Colonic mucosa (tissue), 4 donors: ENCODE measurements at places on chromosomes 6 and 20. TPM values are rescaled to one million over a fixed set of nuclear protein-coding genes. Genes with fewer than 3 reads are reported as not detected.

DNA sequence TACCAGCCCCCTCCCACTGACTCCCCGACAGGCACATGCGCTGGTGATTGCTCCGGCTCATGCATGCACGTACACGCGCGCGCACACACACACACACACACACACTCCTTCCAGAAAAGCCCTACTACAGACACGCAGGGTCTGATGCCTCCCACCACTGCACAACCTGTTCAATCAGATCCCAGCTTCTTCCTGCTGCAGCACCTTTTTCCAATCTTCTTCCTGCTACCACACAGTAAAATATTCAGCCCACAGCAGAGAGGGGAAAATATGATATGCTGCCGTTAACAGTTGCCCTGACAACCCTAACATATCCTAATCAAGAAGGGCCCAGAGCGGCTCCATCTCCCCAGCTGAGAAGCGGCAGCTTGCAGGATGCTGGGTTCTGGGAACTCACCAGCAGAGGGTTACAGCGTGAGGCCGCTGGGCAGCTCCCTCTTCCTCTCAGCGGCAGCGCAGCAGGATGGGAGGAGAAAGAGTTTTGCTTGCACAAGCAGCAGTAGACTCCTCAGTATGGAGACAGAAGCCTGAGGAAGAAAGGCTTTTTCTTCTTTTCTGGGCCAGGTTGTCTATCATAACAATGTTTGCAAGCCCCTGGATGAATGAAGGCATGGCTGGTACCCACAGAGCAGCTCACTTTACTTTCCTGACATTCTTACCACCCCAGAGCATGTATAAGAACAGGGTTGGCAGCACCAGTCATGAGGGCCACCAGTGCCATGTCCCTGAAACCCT is 23.9 kb downstream of the MAP7 start:
- H3K27me3 ChIP-seq = no peaks in the 10 kb centered on the region
- H3K27ac ChIP-seq = no peak overlapping the region
- no peak overlapping the region for H3K4me3 ChIP-seq
- no peaks in the 10 kb centered on the region for H3K4me1 ChIP-seq

DNA sequence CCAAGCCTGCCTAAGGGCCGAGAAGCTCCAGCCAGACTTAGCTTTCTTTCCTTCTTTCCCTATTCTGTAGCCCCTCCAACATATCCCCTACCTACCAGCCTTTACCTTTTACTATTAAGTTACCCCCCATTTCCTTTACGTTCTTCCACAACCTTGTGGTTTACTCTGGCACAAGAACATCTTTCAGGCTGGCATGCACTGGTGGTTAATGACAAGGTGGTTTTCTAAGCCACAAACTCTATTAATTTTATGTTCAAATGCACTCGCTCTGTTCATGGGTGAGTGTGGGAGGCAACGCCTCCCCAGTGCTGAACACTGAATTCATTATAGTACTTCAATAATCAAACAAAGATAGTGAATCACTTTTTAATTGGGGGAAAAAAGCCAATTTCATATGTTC is 64.4 kb downstream of the TRERF1 start:
- no peaks in the 10 kb centered on the region for H3K27me3 ChIP-seq
- no peaks in the 10 kb centered on the region for H3K4me1 ChIP-seq
- H3K27ac ChIP-seq = no peak overlapping the region
- no peak overlapping the region for H3K4me3 ChIP-seq
- no peaks in the 10 kb centered on the region for H3K36me3 ChIP-seq
- DNase-seq = no peak

DNA sequence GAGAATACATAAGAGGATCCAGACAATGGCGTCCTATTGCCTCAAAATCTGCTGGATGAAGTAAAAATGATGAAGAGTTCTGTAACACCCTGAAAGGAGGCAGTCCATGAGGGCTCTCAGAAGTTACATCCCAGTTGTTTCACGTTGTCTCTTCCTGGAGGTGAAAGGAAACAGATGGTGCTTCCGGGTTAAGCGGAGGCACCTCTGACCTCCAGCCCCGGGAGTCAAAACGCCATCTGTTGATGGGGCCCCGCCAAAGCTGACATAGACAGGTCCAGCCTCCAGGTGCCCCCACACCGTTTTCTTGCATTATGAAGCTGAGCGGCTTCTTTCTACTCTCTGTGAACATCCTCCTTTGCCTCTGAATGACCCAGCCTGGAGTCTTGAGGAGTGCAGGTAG is 9.5 kb downstream of the SEMG2 start:
- H3K4me1 ChIP-seq = no peaks in the 10 kb centered on the region
- no peak overlapping the region for H3K4me3 ChIP-seq
- H3K27me3 ChIP-seq = no peaks in the 10 kb centered on the region
- DNase-seq = no peak
- H3K36me3 ChIP-seq = no peaks in the 10 kb centered on the region
- H3K27ac ChIP-seq = no peak overlapping the region

Gene PSMB9
- total RNA-seq = 43.0 TPM

- H3K27ac ChIP-seq = peak within 1 kb of the TSS; percentile 89
- DNase-seq = peak; percentile 86
- no peaks in the 10 kb centered on the region for H3K4me1 ChIP-seq
- peak within 1 kb of the TSS; percentile 39 for H3K4me3 ChIP-seq
- H3K27me3 ChIP-seq = no peaks in the 10 kb centered on the region
Observed at GRCh38 chr6:116060572-116061283, at the start of gene FRK. FRK (minus strand) TSS chr6:116060891; CDS start chr6:116060311, 580 bp downstream.

Gene SOBP
- total RNA-seq = 3.4 TPM

Gene C20orf144
- total RNA-seq = 0.30 TPM

Gene TMEM74B
- 1.4 TPM for total RNA-seq

GRCh38 chr6:162344646-162345010 is 382.9 kb downstream of the PRKN start:
- no peak for DNase-seq
- no peak overlapping the region for H3K4me3 ChIP-seq
- no peaks in the 10 kb centered on the region for H3K36me3 ChIP-seq
- no peak overlapping the region for H3K27ac ChIP-seq

DNA sequence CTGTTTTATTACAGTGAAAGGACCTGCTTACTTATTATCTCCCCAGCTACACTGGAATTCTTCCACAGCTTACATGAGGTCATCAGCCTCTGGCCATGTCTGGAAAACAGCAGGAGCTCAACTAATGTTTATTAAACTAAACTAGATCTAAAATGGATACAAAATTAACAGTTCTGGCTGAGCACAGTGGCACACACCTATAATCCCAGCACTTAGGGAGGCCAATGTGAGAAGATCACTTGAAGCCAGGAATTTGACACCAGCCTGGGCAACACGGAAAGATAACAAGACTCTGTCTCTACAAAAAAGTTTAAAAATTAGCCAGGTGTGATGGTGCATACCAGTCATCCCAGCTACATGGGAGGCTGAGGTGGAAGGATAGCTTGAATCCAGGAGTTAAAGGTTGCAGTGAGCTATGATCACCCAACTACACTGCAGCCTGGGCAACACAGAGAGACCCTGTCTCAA is 220.8 kb upstream of the MARCKS start:
- no peaks in the 10 kb centered on the region for H3K27me3 ChIP-seq
- H3K4me3 ChIP-seq = no peak overlapping the region
- no peak for DNase-seq

DNA sequence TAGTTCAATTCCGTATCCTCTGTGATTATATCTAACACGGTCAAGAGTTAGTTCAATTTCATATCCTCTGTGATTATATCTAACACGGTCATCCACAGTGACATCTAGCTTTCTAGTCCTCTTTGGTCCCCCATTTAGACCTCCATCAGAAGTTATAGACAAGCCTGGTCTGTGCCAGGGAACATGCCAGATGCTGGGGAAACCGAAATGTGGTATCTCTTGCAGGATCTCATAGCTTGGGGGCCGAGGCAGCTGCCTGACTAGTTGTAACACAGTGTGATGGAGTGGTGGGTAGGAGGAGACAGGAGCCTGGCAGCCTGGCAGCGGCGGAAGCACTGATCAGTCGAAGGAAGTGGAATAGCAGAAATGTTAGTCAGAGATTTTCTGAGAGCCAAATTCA is 13.8 kb upstream of the SMOC2 start:
- no peak overlapping the region for H3K27ac ChIP-seq
- no peaks in the 10 kb centered on the region for H3K4me1 ChIP-seq
- no peaks in the 10 kb centered on the region for H3K27me3 ChIP-seq
- no peaks in the 10 kb centered on the region for H3K36me3 ChIP-seq
- H3K4me3 ChIP-seq = no peak overlapping the region

Gene SERPINB1
- total RNA-seq = 135 TPM

GRCh38 chr6:81900616-81901015 is 148.1 kb upstream of the TENT5A start:
- H3K4me3 ChIP-seq = no peak overlapping the region
- DNase-seq = no peak
- no peaks in the 10 kb centered on the region for H3K4me1 ChIP-seq

DNA sequence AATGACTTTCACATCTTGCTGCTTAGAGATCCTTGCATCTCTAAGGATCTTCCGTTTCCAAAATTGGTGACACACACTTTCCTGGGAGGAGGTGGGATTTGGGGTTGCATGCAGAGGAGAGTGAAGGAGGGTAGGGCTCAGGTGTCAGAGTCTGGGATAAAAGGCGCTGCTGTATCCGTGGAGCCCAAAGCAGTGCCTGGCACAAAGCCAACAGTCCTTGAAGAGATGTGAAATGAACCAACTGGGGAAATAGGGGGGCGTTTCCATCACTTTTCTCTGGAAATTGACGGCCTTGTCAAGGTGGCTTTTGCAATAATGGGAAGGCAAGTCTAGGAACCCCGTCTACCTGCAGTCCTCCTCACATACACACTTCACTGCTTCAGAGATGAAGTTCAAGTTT is 59.5 kb upstream of the NELFCD start:
- H3K4me3 ChIP-seq = no peak overlapping the region
- H3K36me3 ChIP-seq = no peaks in the 10 kb centered on the region
- no peaks in the 10 kb centered on the region for H3K4me1 ChIP-seq
- no peak for DNase-seq
- H3K27me3 ChIP-seq = no peaks in the 10 kb centered on the region
- no peak overlapping the region for H3K27ac ChIP-seq

Gene NTSR1
- total RNA-seq = 0.05 TPM

- H3K27me3 ChIP-seq = no peaks in the 10 kb centered on the region
- DNase-seq = no peak
- H3K4me1 ChIP-seq = no peaks in the 10 kb centered on the region
Observed at GRCh38 chr6:10794239-10794638, 44.1 kb downstream of the MAK start.

Gene PRRT1
- total RNA-seq = 0.72 TPM

DNA sequence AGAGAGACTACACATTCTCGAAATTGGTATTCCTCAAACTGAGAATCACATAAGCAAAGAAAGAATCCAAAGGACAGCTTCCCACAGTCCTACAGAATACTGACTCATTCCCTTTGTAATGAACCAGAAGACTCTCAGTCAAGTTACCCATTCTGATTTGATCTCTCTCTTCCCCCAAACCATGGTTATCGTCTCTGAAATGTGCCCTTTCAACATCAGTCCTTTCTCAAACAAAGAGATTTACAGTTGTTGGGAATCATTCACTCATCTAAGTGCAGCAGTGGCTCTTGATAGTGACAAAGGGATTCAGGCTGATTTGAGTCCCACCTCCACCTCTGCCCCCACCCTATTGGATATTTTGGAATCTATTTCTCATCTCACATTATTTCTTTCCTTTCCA is 15.0 kb upstream of the RSPO3 start:
- no peak overlapping the region for H3K27ac ChIP-seq
- no peaks in the 10 kb centered on the region for H3K36me3 ChIP-seq
- H3K4me3 ChIP-seq = no peak overlapping the region

DNA sequence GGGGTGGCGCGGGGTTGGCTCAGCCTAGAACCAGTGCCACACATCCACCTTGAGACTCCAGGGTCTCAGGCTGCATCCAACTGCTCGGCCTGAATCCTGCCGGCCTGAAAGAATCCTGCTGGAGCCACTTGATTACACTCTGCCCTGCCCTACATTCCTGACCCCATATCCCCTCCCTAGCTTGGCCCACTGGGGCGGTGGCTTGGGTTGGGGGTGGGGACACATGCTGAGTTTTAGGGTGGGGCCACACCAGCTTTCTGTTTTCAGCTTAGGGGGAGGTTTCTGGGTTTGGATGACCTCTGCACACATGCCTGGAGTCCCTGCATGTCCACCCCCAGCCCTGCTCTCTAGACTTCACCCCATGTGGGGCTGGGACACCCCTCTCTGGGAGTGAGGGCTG is 6.8 kb downstream of the ITPR3 start:
- H3K36me3 ChIP-seq = no peaks in the 10 kb centered on the region
- H3K4me3 ChIP-seq = no peak overlapping the region
- H3K27ac ChIP-seq = peak overlapping the region; percentile 49
- peaks cover 28% of the 10 kb centered on the region for H3K4me1 ChIP-seq
- H3K27me3 ChIP-seq = no peaks in the 10 kb centered on the region
- peak; percentile 56 for DNase-seq

Gene ARMH2
- total RNA-seq = not detected

GRCh38 chr6:153150371-153150751 is 19.3 kb upstream of the RGS17 start:
- no peak for DNase-seq
- H3K4me3 ChIP-seq = no peak overlapping the region
- no peak overlapping the region for H3K27ac ChIP-seq
- no peaks in the 10 kb centered on the region for H3K4me1 ChIP-seq

DNA sequence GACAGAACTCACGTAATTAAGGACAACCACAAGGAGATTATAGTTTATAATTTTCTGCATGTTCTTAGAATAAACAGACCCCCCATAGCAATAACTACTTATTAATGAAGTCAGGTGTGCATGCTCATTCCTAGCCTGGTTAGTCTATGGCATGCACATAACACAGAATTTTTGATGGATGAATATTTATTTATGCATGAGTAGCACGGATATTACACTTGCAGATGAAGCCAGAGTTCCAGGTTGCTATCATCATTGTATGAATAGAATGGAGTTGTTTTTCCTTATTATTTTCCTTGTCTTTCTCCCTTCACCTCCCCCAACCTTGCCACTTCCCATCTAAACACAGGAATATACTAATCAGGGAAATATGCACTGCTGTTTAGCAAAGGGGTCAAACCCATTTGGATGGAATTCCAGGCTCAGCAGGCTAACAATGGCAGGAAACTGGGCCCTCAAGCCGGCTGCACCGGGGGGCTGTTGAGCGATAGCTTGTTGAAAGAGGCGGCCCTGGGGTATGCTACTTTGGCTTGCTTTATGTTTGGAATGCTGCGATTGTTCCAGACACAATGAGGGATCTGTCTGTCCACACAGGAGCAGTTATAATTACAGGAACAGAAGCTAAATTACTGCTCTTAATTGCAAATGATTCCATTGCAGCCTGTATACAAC is 112.6 kb downstream of the TMEM170B start:
- no peaks in the 10 kb centered on the region for H3K27me3 ChIP-seq
- no peak overlapping the region for H3K27ac ChIP-seq
- no peak for DNase-seq
- H3K4me3 ChIP-seq = no peak overlapping the region
- H3K4me1 ChIP-seq = no peaks in the 10 kb centered on the region

GRCh38 chr20:661474-662270 is 8.7 kb upstream of the SRXN1 start:
- DNase-seq = no peak
- H3K27ac ChIP-seq = no peak overlapping the region
- no peaks in the 10 kb centered on the region for H3K36me3 ChIP-seq
- peaks cover 49% of the 10 kb centered on the region for H3K27me3 ChIP-seq

Gene EPB41L1
- total RNA-seq = 40.3 TPM

GRCh38 chr6:137155830-137156229 is 17.6 kb downstream of the IL22RA2 start:
- no peaks in the 10 kb centered on the region for H3K36me3 ChIP-seq
- no peak for DNase-seq
- H3K4me1 ChIP-seq = no peaks in the 10 kb centered on the region
- H3K4me3 ChIP-seq = no peak overlapping the region
- H3K27me3 ChIP-seq = no peaks in the 10 kb centered on the region
